ENCODE measurements at places on chromosomes 6 and 20. TPM values are rescaled to one million over a fixed set of nuclear protein-coding genes. Genes with fewer than 3 reads are reported as not detected.

Gene PPP1R16B
- 65.3 TPM for total RNA-seq

Gene NT5E
- 8.4 TPM for total RNA-seq

Gene PTGIS
- 0.08 TPM for total RNA-seq

Gene PLCB4
- total RNA-seq, result not detected

Gene TFAP2C
- total RNA-seq, result not detected

Gene SLC35F1
- total RNA-seq, result 0.08 TPM

Gene MYLK4
- total RNA-seq, result 0.21 TPM

Gene SIRPD
- total RNA-seq, result 0.28 TPM

Gene RAB44
- total RNA-seq, result not detected

Gene SH3BGRL2
- total RNA-seq, result 5.2 TPM

Gene NKX2-4
- total RNA-seq, result not detected

GRCh38 chr20:49874696-49875095 lies 40.6 kb downstream of the SPATA2 start:
- no peak for DNase-seq
- no peaks in the 10 kb centered on the region for H3K4me1 ChIP-seq
- no peak overlapping the region for H3K4me3 ChIP-seq

DNA sequence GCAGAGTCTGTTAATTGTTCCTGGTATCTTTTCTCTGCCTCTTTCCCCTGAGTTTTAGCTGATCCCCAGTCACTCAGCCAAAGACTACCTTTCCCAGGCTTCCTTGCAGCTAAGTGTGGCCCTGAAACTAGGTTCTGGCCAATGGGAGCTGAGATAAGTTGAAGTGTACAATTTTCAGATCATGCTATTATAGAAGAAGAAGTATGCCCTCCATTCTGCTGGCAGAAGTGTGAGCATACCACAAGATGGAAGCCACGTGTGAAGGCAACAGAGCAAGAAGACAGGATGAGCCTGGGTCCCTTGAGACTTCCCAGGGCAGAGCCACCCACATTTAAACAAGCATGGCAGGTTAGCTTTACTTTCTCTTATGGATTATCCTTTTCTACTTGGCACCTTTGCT lies 273.2 kb downstream of the HIVEP2 start:
- peaks cover 15% of the 10 kb centered on the region for H3K4me1 ChIP-seq
- no peak for DNase-seq
- H3K4me3 ChIP-seq, result no peak overlapping the region
- no peak overlapping the region for H3K27ac ChIP-seq

GRCh38 chr6:167122041-167122826 lies 662 bp upstream of the CCR6 start:
- peak overlapping the region; percentile 64 for H3K27ac ChIP-seq
- DNase-seq, result no peak
- no peak overlapping the region for H3K4me3 ChIP-seq
- no peaks in the 10 kb centered on the region for H3K27me3 ChIP-seq
- H3K4me1 ChIP-seq, result peaks cover 18% of the 10 kb centered on the region

- no peaks in the 10 kb centered on the region for H3K36me3 ChIP-seq
- no peak overlapping the region for H3K4me3 ChIP-seq
- no peak for DNase-seq
- peaks cover 49% of the 10 kb centered on the region for H3K27me3 ChIP-seq
Observed at GRCh38 chr6:150573041-150573681, 26.5 kb upstream of the PLEKHG1 start.

- no peak overlapping the region for H3K4me3 ChIP-seq
- peaks cover 20% of the 10 kb centered on the region for H3K27me3 ChIP-seq
- DNase-seq, result no peak
- H3K4me1 ChIP-seq, result no peaks in the 10 kb centered on the region
- H3K36me3 ChIP-seq, result no peaks in the 10 kb centered on the region
- H3K27ac ChIP-seq, result no peak overlapping the region
Observed at GRCh38 chr6:96724641-96725040, 112.6 kb downstream of the GPR63 start.

DNA sequence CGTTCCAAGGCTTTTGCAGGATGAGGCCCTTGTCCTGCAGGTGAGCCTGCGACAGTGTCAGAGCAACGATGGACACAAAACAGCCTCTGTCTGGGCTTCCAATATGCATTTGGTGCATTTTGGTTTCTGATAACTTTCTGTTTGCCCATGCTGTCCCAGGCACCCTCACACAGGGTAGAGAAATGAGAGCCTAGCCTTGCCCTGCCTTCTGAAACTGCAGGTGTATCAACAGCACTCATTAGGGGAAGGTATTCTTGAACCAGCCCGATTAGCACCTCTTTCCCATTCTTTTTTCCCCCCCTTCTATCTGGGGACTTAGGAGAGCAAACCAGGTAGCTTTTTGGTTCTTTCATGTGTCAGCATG lies 30.3 kb downstream of the CHMP4B start:
- peaks cover 6% of the 10 kb centered on the region for H3K36me3 ChIP-seq
- no peak overlapping the region for H3K27ac ChIP-seq
- H3K4me1 ChIP-seq, result peaks cover 81% of the 10 kb centered on the region
- DNase-seq, result no peak
- no peak overlapping the region for H3K4me3 ChIP-seq

- no peaks in the 10 kb centered on the region for H3K4me1 ChIP-seq
- no peak for DNase-seq
- H3K27me3 ChIP-seq, result no peaks in the 10 kb centered on the region
- peaks cover 9% of the 10 kb centered on the region for H3K36me3 ChIP-seq
- H3K4me3 ChIP-seq, result no peak overlapping the region
Observed at GRCh38 chr6:158501360-158502262, 58.3 kb upstream of the TMEM181 start.

- no peaks in the 10 kb centered on the region for H3K4me1 ChIP-seq
- no peak for DNase-seq
- H3K27ac ChIP-seq, result no peak overlapping the region
- peaks cover 12% of the 10 kb centered on the region for H3K27me3 ChIP-seq
Observed at GRCh38 chr6:167401525-167402194, 76.8 kb downstream of the TTLL2 start.

DNA sequence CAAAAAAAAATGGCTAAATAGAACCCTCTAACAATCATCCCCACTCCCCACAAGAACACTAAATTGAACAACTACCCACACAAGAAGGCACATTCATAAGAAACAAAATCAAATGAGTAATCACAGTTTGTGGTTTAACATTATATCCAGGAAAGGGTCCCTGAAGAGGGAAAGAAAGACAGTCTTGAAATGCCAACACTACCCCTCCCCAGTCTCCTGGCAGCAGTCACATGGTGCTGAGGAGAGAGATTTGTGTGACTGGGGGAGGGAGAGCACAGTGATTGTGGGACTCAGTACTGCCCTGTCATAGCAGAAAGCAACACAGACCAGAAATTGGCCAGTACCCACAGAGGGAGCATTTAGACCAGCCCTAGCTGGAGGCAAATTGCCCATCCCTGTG lies 443.7 kb upstream of the BTBD3 start:
- no peaks in the 10 kb centered on the region for H3K36me3 ChIP-seq
- H3K27me3 ChIP-seq, result no peaks in the 10 kb centered on the region
- DNase-seq, result no peak
- no peak overlapping the region for H3K4me3 ChIP-seq
- H3K4me1 ChIP-seq, result no peaks in the 10 kb centered on the region
- H3K27ac ChIP-seq, result no peak overlapping the region

DNA sequence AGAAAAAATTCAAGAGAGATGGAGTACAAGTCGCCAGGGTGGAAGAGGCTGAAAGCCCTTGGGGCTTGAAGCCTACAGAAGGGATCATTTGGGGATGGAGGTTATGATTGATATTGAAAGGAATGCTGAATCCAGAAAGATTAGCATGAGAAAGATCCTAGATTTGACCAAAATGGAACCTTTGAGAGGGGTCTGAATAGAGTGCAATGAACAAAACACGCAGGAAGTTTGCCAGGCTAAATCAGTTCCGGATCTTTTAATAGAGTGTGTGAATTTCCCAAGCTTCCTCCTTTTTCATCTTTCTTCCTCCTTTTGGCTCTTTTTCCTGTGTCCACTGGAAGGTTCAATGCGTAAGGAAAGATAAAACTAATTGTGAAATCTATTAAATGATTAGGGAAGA lies 15.3 kb downstream of the IPCEF1 start:
- H3K36me3 ChIP-seq, result no peaks in the 10 kb centered on the region
- peaks cover 4% of the 10 kb centered on the region for H3K4me1 ChIP-seq
- H3K27me3 ChIP-seq, result no peaks in the 10 kb centered on the region

DNA sequence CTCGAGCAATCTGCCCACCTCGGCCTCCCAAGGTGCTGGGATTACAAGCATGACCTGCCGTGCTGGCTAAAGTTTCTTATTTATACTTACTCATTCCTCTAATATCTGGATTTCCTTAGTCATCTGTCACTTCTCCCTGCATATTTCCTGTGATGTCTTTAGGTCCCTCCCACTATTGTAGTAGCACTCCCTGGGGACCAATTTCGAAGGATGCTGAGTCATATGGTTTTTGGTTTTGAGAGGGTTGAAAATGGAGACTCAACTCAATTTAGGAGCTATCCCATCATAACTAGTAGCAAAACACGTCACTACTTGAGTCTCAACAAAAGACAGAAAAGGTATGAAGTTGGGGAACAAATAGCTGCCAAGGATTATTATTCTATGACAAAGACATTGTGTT lies 20.2 kb downstream of the MCUR1 start:
- no peak for DNase-seq
- peaks cover 18% of the 10 kb centered on the region for H3K36me3 ChIP-seq
- no peaks in the 10 kb centered on the region for H3K27me3 ChIP-seq
- no peak overlapping the region for H3K27ac ChIP-seq

DNA sequence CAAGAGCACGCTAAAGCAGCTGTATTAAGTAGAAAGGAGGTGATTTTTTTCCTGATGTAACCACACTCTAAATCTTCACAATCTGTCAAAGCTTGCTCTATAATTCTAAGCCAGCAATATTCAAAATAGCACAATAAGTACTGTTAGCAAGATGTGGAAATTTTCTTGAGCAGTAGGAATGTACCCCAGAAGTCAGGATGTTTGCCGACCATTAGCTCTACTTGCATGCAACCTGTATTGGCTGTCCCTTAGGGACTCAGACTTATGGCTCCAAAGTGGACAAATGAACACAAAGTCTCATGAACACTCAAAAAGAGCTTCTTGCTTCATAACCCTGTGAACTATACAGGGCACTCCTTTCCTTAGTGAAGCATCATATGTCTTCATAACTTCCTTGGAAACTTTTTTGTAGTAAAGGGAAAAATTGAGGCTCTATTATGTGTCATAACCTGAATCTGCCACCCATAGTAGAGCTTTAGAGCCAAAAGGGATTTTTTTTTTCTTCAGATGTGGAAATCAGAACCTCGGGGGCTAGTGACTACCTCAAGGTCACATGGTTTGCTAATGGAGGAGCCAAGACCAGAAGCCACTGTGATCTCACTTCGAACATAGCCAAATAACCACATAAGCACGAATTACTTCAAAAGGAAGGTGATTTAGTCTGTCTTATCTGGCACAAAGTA lies 54.5 kb downstream of the ADGRG6 start:
- H3K4me3 ChIP-seq, result peak overlapping the region; percentile 50
- peak; percentile 10 for DNase-seq
- no peaks in the 10 kb centered on the region for H3K27me3 ChIP-seq

GRCh38 chr20:63628246-63628975 lies 1.5 kb upstream of the GMEB2 start:
- peak; percentile 76 for DNase-seq
- H3K4me1 ChIP-seq, result peaks cover 39% of the 10 kb centered on the region
- H3K4me3 ChIP-seq, result peak overlapping the region; percentile 96
- peak overlapping the region; percentile 93 for H3K27ac ChIP-seq

GRCh38 chr6:120935908-120936307 lies 398.4 kb downstream of the TBC1D32 start:
- H3K27me3 ChIP-seq, result peaks cover 3% of the 10 kb centered on the region
- no peaks in the 10 kb centered on the region for H3K4me1 ChIP-seq
- no peak overlapping the region for H3K4me3 ChIP-seq
- H3K27ac ChIP-seq, result no peak overlapping the region
- H3K36me3 ChIP-seq, result no peaks in the 10 kb centered on the region
